ENCODE measurements at places on chromosomes 1 and 21. TPM values are rescaled to one million over a fixed set of nuclear protein-coding genes. Genes with fewer than 3 reads are reported as not detected.

Gene HHAT
- total RNA-seq, result 3.9 TPM

Gene OR10J5
- not detected for total RNA-seq

Gene ADAMTS5
- 0.08 TPM for total RNA-seq

Gene FCRL4
- total RNA-seq, result not detected

Gene TNFRSF4
- not detected for total RNA-seq

Gene RNU1-2
- 3,022 TPM for total RNA-seq

Gene KCNK2
- total RNA-seq, result not detected

Gene RCSD1
- total RNA-seq, result 0.08 TPM

Gene OSBPL9
- 102 TPM for total RNA-seq

Gene SYPL2
- total RNA-seq, result 1.8 TPM

Gene PGLYRP4
- total RNA-seq, result not detected

Gene NEK7
- total RNA-seq, result 93.1 TPM

Gene OR2AK2
- total RNA-seq, result not detected

Gene PHLDA3
- 136 TPM for total RNA-seq
